ENCODE measurements at places on chromosomes 3 and 15.

DNA sequence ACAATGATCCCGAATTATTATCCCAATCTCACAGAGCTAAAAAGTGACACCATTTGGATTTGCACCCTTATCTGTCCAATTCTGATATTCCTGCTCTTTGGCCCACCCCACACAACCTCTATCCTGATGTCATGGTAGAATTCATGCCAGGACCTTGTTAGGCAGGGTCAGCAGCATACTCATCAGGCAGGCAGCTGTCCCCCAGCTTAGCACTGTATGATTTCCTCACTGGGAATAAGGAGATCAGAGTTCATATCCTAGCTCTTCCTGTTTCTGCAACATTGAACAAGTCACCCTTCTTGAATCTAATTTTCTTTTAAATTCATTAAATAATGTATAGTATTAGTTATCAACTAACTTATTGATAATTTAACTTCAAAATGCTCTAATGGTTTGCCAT lies 12.0 kb upstream of the C3orf80 start:
- DNase-seq, result no peak

GRCh38 chr3:102135316-102135715 lies 286.0 kb downstream of the NFKBIZ start:
- DNase-seq, result no peak

GRCh38 chr3:166451997-166452396 lies 614.8 kb upstream of the BCHE start:
- DNase-seq, result no peak

- no peak for DNase-seq
Measured at GRCh38 chr3:46578973-46579755, 13.1 kb upstream of the LRRC2 start.

GRCh38 chr3:134754768-134755559 lies 40.1 kb upstream of the EPHB1 start:
- peak; percentile 34 for DNase-seq

DNA sequence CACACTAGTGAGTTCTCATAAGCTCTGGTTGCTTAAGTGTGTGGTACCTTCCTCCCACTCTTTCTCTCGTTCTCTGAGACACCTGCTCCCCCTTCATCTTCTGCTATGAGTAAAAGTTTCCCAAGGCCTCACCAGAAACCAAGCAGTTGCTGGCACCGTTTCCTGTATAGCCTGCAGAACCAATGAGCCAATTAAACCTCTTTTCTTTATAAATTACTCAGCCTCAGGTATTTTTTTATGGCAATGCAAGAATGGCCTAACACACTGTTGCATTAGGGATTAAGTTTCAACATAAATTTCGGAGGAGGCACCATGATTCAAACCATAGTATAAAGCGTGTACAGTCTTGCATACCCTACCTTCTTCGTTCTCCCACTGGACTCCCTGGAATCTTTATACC lies 252.3 kb upstream of the CHRM5 start:
- DNase-seq, result no peak

DNA sequence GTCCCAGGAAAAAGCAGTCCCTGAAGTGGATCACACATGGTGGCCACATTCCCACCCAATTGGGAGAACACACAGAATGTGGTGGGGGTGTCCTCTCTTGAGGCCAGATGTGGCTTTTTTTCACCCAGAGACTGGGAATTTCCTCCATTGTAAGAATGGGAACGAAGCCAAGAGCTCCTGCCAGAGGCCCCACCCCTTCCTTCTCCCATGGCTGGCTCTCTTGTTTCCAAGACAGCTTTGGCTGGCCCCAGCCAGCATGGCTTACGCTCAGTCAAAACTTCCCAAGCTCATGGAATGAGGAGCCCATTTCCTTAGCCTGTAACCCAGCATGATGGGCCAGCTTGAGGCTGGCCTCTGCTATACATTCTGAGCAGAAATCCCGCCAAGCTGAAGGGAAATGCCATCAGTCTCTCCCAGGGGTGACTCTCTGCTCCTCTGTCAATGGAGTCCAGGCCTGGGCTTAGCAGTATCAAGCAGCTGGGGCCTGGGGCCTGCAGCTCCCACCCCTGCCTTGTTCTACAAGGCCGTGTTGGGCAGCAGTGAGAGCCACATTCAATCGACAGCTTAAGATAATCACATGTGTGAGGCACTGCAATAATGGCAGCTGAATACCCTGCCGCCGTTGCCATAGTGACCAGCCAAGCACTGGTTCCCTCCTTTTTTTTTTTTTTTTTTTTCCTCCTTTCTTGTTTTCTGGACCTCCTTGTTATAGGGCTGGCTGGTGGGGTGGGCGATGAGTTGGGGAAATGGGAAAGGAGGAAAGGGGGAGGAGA lies 142.4 kb downstream of the EPHB1 start:
- DNase-seq, result peak; percentile 88

DNA sequence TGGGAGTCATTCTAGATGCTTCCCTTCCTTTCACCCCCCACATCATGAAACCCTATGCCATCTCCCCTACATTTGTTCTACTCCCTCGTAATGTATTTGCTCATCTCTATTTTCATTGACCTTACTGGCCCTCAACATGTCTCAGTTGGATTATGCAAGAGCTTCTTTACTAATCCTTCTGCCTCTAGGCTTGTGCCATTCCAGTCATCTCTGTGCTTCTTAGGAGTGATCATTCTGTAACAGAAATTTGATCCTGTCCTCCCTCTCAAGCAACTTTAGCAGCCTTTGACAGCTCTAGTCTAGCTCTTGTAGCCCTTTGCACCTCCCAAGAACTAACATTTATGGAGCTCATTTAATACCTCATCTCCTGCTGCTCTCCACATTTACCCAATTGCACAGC lies 64.7 kb downstream of the ISL2 start:
- DNase-seq, result no peak

- no peak for DNase-seq
Measured at GRCh38 chr15:70345251-70346019, 247.7 kb upstream of the TLE3 start.

- DNase-seq, result no peak
Measured at GRCh38 chr3:177992993-177993970, 543.0 kb upstream of the KCNMB2 start.

- peak; percentile 72 for DNase-seq
Measured at GRCh38 chr3:192372616-192373015, 354.7 kb downstream of the FGF12 start.

DNA sequence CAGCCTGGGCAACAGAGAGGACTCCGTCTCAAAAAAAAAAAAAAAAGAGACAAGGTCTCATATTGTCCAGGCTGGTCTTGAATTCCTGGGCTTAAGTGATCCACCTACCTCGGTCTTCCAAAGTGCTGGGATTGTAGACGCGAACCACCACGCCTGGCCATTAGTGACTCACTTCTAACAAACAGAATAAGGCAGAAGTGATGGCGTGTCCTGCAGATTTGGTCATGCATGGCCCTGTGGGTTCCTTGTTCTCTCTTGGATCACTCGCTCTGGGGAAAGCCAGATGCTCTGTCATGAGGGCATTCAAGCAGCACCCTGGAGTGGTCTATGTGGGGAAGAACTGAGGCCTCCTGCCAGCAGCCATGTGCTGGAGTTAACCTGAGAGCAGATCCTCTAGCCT lies 27.4 kb upstream of the TJP1 start:
- DNase-seq, result no peak

DNA sequence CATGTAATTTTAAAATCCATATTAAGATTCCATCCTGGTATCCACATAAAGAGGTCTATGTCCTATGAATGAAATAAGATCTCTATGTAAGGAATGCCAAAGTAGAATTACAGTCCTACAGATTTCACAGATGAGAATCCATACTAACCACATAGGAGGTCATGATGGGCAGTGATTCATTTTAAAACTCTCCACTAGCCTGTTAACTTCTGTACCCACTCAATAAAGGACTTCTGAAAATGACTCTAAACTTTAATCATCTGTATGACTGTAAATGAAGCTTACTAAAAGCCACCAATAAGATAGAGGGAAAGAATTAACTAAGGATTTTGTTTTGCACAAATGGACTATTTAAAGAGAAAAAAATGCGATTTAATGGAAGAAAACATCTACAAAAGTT lies 28.7 kb downstream of the MORC1 start:
- no peak for DNase-seq

DNA sequence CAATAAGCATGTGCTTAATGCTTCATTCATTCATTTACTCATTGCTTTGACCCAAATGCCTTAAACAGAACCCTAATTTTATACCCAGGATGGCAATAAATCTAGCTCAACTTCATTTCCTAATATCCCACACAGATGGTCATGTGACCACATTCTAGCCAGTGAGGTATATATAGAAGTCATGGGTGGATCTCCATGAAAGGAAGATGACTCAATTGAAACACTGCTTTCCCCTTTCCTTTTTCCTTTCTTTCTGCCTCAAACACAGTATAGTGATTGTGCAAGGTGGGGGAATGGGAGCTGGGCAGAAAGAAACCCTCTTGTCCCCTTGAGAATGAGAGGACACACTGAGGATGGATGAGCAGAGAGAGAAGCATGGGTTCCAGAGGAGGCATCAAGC lies 183.5 kb upstream of the PRICKLE2 start:
- no peak for DNase-seq

GRCh38 chr3:122886946-122887345 lies 92.1 kb downstream of the SLC49A4 start:
- DNase-seq, result no peak

- no peak for DNase-seq
Measured at GRCh38 chr3:143650827-143651226, 197.4 kb downstream of the SLC9A9 start.

DNA sequence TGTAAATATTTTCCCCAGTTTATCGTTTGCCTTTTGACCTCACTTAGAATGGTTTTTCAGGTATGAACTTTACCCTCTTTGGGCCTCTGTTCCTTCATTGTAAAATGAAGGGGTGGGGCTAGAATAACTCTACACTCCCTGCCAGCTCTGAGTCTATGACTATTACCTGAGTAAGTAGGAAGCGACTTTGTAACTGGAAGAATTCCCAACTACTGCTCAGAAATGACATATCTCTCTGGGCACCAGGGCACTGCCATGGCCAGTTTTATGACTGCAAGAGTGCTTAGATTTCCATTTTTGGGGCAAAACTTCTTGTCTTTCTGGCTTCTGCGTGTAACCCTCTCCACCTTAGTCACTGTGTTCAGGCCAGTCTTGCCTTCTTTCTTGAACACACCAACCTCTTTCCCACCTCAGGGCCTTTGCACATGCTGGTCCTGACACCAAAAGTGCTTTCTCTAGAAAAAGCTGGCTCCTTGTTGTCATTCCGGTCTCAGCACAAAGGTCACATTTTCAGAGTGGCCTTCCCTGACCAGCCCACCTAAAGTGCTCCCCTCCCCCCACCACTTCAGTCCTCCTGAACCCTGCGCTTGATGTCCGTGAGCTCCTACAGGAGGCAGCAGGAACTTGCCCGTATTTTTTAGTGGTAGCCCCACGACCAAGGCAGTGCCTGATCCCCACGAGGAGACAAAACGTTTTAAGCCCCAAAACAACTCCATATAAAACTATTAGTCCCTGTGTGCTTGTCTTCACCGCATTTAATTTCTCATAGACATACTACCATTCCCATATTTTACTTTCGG lies 25.6 kb downstream of the CDCP1 start:
- no peak for DNase-seq

DNA sequence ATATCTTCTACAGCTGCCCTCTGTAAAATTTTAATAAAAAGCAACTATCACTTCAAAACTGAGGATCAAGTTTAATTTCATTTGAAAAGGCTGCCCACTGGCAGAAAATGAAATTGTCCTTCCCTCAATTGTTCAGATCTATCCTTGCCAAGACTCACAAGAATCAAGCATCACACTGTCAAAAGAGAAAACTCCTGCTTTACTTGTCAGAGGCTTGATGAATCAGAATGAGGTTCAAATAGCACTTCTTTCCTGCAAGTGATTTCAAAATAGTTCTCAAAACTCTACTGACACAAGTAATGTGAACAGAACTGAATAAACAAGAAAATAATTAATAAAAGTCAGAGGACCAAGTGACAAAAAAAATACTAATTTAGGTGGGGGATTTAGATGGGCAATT lies 70.6 kb downstream of the GOLIM4 start:
- no peak for DNase-seq

- DNase-seq, result no peak
Measured at GRCh38 chr3:137612291-137612690, 151.8 kb upstream of the SOX14 start.

- no peak for DNase-seq
Measured at GRCh38 chr15:85614059-85614458, 180.7 kb downstream of the KLHL25 start.

- no peak for DNase-seq
Measured at GRCh38 chr3:172247525-172248274, 200.6 kb downstream of the GHSR start.

DNA sequence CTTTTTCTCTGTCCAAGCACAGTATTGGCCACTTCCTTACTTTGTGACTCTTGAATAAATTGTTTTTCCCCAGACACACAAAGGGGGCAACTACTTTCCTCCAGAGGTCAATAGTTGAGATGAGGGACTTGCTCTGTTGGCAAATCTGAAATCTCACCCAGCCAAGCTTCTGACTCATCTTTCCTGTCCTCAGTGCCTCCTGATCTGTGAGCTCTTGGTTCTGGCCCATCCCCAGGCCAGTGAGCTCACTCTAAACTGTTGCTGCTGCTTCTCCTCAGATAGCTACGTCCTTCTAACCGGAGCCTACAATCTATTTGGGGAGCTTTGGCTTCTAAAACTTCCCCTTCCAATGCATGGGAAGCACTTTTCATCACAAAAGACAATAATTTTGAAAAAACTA lies 50.0 kb upstream of the NMD3 start:
- no peak for DNase-seq

GRCh38 chr3:58082047-58082446 lies 73.8 kb downstream of the FLNB start:
- DNase-seq, result no peak

- DNase-seq, result no peak
Measured at GRCh38 chr3:23826382-23827064, 20.8 kb downstream of the UBE2E1 start.

DNA sequence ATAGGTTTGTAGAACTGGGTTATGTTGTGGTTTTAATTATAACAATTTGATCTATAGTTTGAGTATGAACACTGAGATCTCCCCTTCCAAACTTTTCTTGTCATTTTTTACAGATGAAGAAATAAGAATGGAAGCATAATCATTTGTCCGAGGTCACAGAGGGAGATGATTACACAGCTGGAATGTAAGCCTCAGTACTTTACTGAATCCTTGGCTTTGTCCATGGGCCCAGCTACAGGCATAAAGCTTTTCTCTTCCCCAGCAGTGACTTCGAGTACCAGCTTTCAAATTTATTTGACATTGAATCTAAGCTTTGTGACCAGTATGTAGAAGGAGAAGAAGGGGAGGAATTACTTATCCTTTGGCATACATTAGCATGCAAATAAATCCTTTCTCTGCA lies 80.9 kb upstream of the DCBLD2 start:
- peak; percentile 89 for DNase-seq

DNA sequence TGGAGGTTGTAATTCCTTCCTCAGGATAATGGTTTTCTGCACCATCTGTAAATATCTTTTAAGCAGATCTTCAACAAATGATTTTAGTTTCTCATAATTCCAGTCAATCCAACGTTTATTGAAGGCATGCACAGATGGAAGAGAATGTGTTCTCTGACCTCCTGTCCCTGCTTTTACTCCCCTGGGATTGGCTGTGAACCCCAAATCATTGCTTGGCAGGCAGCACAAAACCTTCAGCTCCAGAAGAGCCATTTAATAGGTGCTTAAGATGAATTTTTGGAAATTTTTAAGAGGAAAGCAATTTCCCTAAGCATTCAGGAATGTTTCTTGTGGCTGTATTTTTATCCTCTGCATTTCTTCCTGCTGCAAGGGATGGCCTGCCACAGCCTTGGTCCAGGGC lies 25.5 kb upstream of the THSD4 start:
- no peak for DNase-seq
